ENCODE measurements at places on chromosomes 3 and 15. TPM values are rescaled to one million over a fixed set of nuclear protein-coding genes. Genes with fewer than 3 reads are reported as not detected.

DNA sequence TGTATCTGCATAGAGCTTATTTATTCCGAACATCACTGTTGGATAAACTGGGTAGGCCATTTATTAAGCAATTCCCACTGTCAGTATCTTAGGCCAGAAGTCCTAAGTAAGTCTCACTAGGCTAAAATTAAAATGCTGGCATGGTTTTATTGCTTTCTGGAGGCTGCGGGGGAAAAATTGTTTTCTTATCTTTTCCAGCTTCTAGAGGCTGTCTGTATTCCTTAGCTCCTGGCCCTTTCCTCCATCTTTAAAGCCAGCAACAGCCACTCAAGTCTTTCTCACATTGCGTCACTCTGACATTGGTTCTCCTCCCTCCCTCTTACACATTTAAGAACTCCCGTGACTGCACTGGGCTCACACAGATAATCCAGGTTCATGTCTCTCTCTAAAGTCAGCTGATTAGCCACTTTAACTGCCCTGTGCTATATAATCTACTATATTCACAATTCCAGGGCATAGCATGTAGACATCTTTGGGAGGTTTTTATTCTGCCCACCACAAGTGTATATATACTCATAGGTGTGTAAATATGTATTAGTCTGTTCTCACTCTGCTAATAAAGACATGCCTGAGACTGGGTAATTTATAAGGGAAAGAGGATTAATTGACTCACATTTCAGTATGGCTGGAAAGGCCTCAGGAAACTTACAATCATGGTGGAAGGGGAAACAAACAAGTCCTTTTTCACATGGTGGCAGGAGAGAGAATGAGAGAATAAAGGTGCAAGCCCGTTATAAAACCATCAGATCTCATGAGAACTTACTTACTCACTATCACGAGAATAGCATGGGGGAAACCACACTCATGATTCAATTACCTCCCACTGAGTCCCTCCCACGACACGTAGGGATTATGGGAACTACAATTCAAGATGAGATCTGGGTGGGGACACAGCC is 113.5 kb upstream of the SLC7A14 start:
- no peak for DNase-seq

GRCh38 chr15:48800811-48801455 is 9.9 kb downstream of the CEP152 start:
- DNase-seq, result no peak

DNA sequence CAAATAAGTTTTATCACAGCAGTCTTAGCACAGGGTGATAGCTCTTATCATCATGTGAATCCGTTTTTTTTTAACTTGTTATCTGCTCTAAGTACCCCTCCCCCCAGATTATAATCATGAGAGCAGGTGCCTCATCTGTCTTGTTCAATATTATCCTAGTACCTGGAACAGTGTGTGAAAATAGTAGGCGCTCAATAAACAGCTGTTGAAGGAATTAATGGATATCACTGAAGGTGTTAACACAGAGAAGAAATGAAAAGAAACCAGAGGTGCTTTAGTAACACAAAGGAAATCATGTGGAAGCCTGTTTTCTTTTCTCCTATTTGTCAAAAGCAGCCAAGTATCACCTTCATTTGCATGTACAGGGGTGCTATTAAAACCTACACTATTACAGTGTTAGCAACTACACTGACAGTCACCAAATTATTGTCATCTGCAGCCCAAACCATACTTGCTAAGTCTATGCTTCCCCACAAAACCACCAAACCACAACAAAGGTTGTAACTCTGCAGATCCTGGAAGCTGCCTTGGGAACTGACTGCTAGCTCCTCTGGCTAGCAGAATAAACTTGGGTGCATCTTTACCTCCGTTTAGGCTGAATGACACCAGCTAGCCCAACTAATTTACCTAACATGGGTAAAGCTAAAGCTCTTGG is 2.9 kb downstream of the XPC start:
- no peak for DNase-seq

- no peak for DNase-seq
Measured at GRCh38 chr3:69249001-69249400, 126.6 kb upstream of the LMOD3 start.

DNA sequence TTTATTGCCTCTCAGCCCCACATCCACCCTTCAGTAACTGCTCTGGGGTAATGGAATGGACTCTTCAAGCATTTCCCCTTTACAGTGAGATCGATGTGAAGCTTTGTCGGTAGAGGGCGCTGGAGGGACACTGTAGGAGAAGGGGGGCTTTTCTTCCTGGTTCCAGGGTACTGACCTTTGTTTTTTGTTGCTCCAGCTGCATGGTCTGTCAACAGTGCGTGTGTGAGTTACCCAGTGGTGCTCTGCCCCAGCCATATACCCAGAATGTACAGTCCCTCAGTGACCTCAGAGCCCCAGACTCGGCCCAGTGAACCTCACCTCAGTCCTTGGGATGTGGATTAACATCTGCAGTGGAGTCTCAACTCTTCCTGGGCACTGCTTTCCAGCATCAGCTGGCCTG is 180.3 kb upstream of the TSC22D2 start:
- peak; percentile 61 for DNase-seq

DNA sequence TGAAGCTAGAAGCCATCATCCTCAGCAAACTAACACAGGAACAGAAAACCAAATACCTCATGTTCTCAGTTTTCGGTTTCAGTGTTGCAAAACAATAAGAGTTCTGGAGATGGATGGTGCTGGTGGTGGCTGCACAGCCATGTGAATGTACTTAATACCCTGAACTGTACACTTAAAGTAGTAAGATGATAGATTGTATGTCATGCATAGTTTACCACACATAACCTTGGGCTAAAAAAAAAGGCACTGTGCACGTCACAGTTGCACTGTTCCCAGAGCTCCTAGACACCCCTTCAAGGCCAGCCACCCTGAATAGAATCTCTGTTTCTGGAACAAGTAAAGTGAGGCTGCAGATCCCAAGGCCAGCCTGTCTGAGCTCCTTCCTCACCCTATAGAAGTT is 243.3 kb upstream of the IGF1R start:
- no peak for DNase-seq

GRCh38 chr3:185648396-185648795 is 62.3 kb downstream of the SENP2 start:
- DNase-seq, result no peak

DNA sequence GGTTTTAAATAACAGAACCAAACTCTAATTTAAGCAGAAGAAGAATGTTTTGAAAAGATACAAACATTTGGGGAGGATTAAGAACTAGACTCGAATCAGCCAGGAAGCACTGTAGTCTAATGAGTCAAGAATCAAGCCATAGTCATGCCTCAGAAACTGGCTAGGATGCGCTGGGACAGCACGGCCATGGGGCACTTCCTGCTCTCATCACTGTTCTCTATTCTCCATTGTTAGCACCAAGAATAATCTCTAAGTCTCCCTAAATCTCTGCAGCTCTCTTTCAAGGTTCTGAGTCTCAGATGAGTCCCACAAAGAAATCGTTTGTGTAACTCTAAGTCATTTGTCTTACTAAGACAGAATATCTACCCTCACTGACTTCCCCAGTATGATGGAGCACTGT is 399.0 kb upstream of the KCNMB2 start:
- no peak for DNase-seq

DNA sequence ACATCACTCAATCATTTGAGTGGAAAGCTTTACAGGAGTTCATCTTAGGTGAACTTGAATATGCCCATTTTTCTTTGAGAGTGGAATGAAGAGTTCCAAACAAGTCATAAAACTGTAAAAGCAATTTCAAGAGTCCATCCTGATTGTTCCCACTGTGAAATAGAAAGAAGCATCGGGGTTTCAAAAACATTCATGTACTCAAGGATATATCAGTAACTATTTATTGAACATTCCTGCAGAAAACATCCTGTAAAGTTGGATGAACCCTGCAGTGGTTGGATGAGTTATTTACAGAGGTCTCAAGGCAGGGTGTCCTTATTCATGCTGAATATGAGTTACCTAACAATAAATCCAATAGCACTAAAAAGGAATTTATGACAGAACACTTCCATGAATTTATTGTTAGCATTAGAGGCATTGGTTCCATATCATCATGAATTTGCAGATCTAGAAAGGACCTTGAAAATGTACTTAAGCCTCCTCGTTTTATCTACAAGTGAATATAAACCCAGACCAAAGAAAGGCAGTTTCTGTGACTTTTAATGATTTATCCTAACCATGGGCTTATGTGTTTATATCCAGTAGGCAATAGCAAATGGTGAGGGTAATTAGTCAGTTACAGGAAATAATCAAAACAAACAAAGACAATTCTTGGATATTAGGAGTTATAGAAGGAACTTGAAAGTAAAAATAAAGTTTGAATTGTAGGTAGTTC is 361.9 kb upstream of the KCNMB2 start:
- no peak for DNase-seq

DNA sequence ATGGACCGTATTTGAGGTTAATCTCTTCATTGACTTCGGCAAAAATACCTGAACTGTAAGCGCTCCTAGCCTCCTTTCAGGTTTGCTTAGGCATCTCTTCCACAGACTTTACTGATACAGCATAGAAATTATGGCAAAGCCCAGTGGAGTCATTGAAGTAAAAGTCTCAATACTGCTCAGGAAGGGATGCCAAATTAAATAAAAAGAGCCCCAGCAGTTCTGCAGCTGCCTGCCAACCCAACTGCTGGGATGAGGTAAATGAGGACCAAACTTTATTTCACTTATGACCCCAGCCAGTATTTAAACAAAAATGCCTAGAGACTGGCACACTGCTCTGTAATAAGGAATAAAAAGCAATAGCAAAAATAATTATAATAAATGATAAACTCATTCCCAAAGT is 65.4 kb downstream of the IQCH start:
- DNase-seq, result no peak

DNA sequence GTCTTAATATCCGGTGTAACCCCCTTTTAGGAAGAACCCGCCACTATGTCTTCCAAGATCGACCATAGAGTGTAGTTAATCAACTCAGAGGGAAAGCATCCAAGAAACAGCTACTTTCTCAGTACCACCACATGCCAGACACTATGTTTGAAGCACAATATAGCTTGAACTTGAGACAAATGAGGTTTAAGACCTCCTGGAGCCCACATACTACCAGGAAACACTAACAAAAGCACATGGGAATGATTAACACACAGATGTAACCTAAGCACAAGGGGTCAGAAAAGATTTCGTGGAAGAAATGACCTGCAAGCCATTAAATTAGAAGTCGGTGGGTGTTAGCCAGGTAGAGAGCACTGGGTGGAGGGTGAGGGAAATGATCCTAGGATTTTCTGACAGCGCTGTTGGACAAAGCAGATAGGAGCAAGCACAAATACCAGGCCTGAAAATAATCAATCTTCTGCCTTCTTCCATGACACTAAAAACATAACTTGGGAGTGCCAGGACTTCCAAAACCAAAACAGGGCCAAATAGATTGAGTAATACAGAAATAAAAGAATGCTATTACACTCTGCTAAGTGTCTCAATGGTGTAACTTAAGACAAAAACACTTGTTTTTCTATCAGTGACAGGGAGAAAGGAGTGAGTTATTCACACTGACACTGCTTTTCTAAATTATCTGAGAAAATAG is 213.7 kb downstream of the FOXP1 start:
- DNase-seq, result no peak

GRCh38 chr3:78863306-78864203 is 904.2 kb downstream of the ROBO1 start:
- no peak for DNase-seq

DNA sequence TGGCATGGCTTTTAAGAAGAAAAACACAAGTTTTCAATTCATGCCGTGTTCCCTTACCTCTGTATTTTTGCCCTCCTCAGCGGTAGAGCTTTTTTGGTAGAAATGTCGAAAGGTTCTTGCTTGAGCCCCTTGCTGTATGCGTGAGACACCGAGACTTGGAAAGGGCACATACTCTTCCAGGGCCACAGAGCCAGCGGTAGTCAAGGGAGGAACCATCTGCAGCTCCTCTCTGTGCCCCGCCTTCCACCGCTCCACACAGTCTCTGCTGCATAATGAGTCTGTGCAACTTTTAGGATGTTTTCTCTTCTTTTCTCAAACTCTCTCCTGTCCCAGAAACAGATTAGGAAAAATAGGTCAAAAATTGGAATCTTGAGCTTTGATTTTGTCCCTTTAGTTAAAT is 77.5 kb downstream of the LPP start:
- DNase-seq, result no peak

- no peak for DNase-seq
Measured at GRCh38 chr15:36982430-36982829, 117.9 kb downstream of the MEIS2 start.

DNA sequence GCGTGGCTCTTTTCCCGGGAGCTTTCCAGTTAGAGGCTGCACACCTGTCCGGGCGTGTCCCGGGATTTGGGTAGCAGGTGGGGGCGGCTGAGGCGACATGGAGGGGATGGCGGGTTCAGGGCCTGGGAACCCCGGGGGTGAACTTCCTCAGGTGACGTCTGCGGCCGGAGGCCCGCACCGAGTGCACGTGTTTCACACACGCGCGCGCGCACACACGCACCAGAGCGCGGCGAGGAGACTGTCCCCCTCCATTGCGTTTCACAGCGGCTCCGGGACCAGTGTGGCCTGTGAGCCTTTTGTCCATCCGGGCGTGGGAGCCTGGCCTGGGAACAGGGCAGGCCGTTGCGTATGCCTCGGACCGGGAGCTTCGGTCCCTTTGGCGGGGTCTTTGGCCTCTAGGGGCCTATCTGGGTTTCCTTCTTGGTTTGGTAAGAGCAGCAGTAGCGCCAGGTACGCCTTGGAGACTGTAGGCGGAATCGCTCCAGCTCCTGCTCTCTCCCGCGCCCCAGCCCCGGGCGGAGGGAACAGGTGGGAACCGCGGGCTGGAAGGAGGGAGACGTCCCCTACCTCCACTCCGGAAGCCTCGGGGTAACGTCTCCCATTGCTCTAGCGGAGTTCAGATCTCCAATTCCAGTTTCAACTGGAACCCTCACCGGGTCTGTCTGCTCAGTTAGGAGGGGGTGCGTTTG is 220.0 kb downstream of the MEIS2 start:
- DNase-seq, result no peak

The CLEC3B gene
- not detected for total RNA-seq

The IQCF5 gene
- not detected for total RNA-seq

The KPNA4 gene
- total RNA-seq, result 32.9 TPM

The CATSPER2 gene
- 8.1 TPM for total RNA-seq

The CHRFAM7A gene
- 4.3 TPM for total RNA-seq

The ANKRD34C gene
- not detected for total RNA-seq

The WDR93 gene
- not detected for total RNA-seq

All from activated naive CD4-positive, alpha-beta T cell treated with anti-CD3 and anti-CD28 coated beads, Interleukin-2, amount 50 U/mL, for 72 hours (primary cell).